Stromal cell of bone marrow (primary cell): ENCODE measurements at places on chromosomes 7 and 10.

DNA sequence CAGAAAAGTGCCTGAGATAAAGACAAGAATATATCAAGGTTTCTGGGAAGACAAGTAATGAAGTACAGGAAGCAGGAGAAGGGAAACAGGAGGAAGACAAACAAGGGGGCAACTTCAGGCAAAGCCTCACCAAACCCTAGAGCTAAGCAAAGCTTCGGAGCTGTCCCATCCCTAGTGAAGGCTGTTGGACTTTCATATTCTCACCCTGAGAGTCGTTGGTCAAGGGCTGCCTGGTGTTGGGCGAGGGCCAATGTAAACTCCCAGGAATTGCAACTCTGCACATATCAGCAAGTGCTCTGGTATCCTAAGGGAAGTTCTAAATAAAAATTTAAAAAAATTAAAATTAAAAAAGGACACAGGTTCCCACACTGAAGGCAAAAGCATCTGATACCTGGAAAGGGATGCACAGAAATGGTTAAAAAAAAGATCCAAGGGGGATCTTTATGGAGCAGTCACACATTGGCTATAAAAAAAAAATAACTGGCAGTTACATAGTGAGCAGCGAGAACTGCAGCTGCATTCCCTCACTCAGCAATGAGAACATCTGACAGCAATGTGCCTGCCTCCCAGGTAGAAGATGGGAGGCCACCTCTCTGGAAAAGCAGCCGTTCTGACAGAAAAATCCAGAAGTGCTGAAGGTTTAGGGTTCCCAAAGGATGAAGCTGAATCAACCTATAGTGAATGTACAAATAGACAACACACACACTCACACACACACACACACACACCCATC is 304.7 kb downstream of the WDR11 start:
- no peak for DNase-seq

DNA sequence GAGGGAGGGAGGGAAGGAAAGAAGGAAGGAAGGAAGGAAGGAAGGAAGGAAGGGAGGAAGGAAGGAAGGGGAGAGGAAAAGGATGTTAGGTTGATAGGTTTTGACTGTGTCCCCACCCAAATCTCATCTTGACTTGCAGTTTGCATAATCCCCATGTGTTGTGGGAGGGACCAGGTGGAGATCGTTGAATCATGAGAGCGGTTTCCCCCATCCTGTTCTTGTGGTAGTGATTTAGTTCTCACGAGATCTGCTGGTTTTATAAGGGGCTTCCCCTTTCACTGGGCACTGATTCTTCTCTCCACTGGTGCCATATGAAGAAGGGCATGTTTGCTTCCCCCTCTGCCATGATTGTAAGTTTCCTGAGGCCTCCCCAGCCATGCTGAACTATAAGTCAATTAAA is 15.1 kb upstream of the NUDCD3 start:
- DNase-seq = no peak

GRCh38 chr7:24741679-24742505 is 15.4 kb downstream of the GSDME start:
- peak; percentile 89 for DNase-seq

GRCh38 chr7:2759736-2760097 is 71.7 kb downstream of the AMZ1 start:
- no peak for DNase-seq

DNA sequence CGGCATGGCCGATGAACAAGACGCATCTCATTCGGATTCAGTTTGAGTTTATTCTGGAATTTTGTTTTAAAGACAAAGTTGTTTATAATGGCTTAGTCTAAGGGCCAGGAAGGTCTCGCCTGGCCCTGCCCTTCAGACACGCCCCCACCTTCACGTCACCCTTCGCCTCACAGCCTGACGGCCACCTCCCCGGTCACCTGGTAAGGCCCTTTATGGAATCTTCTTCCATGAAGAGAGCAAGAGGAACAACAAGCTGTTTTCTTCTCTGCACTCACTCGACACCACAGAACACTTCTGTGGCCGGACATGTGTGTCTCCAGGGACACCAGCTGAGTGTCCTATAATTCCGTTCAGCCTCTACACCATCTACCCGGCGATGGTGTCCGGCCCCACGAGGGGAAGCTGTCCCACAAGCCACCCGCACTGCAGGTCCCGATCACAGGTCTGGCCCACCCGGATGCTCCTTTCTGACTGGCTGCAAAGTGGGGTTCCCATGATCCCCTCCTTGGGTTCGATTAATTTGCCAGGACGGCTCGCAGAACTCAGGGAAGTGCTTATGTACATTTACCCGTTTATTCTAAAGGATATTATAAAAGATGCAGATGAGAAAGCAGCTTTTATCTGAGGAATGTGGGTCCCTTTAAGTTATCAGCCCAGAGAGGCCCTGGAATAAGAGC is 17.4 kb upstream of the KNDC1 start:
- DNase-seq = no peak

- no peak for DNase-seq
These were observed 326.5 kb upstream of the SEMA3C start for GRCh38 chr7:81245353-81245752.

DNA sequence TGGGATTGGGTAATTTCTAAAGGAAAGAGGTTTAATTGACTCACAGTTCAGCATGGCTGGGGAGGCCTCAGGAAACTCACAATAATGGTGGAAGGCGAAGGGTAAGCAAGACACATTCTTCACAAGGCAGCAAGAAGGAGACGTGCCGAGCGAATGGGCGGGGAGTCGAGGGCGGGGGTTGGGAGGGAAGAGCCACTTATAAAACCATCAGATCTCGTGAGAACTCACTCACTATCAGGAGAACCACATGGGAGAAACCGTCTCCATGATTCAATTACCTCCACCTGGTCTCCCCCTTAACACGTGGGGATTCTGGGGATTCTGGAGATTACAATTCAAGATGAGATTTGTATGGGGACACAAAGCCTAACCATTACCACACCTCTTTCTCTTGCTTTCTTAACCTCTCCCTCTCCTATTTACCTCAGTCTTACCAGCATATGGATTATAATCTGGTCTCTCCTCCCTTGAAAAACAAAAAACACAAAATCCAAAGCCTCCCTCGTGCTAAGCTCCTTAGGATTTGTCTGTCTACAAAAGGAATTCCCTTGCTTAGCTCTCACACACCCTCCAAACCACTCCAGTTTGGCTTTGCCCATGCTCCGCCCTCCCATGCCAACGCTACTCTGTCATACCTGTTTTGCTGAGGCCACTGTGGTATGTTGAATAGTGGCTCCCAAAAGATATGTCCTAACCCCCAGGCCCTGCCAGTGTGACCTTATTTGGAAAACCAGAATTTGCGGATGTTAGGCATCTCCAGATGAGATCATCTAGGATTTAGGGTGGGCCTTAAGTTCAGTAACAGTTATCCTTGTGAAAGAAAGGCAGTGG is 19.6 kb upstream of the EFCAB10 start:
- DNase-seq = no peak
